GM23338 (cell line): ENCODE measurements at places on chromosomes 1 and 21. TPM values are rescaled to one million over a fixed set of nuclear protein-coding genes. Genes with fewer than 3 reads are reported as not detected.

DNA sequence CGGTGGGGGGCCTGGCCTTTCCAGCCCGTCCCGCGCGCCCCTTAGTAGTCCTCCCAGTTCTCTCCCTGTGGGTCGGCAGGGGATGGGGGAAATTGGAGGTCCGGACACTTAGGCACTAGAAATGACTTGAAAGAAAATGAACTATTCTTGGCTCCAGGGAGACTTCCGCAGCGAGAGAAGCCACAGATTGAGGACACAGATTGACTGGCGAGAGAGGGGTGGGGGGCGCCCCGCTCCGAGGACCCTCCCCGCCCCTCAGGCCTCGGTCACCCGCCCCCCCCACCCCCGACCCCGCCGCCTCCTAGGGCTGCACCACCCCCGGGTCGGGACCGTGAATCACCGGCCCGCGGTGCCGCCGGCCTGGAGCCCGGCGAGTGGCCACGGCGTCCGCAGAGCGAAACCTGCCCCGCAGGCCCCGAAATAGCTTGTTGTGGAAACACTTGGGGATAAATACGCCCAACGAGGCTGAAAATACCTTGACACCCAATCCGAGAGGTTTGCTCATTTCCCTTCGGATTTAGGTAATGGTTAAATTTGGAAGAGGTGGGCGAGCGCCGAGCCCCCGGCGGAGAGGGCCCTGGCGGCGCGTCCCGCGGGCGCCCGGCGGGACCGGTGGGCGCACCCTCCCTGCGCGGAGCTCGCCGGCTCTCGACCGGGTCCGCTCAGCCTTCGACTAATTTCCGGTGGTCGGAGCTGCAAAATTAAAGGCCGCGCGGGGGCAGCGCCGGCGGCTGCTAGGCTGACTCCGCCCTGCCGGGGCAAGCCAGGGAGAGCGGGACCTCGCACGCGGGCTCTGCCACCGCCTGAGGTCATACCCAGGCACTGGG lies at the start of gene GFI1:
GFI1 (minus strand) TSS at position 675 of the 827 bp plus-strand sequence. CDS start 3,438 bp downstream, outside the sequence.
- DNase-seq = peak; percentile 76

The NUAK2 gene
- polyA plus RNA-seq = 7.7 and 7.8 TPM in 2 replicates

The PTPRC gene
- polyA plus RNA-seq = 0.43 and 0.52 TPM in 2 replicates

DNA sequence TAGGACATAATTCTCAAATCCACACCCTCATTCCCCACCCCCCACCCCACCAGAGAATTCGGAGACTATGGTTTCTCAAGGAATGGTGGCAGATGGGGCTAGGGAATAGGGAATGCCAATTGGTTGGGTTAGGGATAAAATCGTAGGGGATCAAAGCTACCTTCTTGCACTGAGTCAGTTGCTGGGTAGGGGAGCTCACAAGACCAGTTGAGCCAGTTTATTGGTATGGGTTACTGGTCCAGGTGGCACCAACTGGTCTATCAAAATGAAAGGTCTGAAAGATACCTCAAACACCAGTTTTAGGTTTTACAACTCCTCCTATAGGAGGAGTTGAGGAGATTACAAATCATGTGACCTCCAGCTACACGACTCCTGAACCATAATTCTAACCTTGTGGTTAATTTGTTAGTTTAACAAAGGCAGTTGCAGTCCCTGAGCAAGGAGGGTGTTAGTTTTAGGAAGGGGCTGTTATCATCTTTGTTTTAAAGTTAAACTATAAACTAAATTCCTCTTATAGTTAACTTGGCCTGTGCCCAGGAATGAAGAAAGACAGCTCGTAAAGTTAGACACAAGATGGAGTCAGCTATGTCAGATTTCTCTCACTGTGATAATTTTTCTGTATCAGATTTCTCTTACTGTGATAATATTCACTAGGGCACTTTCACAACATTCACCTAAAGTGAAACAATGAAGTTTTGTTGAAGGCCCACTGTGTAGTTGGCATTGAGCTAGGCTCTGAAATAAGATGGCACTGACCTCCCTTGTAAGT lies 2.5 kb downstream of the SHISAL2A start:
- no peak for DNase-seq

GRCh38 chr1:87902830-87903229 lies 574.1 kb downstream of the LMO4 start:
- no peak for DNase-seq

- no peak for DNase-seq
These were observed 40.5 kb downstream of the PATJ start for GRCh38 chr1:61782771-61783170.

The FAM151A gene
- polyA plus RNA-seq = not detected in 2 replicates

GRCh38 chr1:905071-905749 lies 18.5 kb upstream of the SAMD11 start:
- peak; percentile 76 for DNase-seq

DNA sequence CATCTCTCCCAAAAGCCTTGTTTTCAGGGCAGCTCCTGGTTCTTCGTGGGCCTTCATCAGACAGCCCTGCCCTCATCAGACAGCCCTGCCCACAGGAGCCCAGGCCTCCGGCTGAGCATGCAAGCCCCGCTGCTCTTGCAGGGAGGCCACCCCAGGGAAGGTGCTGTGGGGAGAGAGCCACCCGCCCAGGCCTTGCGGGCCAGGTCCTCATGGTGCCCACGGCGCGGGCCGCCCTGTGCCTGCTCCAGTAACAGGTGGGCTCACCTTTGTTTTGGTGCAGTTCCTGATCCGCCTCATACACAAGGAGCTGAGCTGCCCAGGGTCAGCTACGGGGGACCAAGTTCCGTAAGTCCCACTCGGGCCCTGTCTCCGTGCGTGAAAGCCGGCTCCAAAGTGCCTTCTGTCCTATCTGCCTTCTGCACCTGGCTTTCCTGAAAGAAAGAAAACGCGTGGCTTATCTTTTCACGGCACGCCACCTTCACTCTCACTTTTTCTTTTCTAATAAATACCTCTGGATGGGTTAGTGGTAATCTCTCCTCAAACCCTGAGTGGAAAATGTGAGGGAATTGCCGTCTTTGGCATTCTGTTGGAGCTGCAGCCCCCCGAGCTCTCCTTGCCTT lies 65.9 kb downstream of the SLC37A1 start:
- DNase-seq = no peak

- DNase-seq = peak; percentile 24
These were observed 44.3 kb downstream of the ERICH3 start for GRCh38 chr1:74629283-74629682.

DNA sequence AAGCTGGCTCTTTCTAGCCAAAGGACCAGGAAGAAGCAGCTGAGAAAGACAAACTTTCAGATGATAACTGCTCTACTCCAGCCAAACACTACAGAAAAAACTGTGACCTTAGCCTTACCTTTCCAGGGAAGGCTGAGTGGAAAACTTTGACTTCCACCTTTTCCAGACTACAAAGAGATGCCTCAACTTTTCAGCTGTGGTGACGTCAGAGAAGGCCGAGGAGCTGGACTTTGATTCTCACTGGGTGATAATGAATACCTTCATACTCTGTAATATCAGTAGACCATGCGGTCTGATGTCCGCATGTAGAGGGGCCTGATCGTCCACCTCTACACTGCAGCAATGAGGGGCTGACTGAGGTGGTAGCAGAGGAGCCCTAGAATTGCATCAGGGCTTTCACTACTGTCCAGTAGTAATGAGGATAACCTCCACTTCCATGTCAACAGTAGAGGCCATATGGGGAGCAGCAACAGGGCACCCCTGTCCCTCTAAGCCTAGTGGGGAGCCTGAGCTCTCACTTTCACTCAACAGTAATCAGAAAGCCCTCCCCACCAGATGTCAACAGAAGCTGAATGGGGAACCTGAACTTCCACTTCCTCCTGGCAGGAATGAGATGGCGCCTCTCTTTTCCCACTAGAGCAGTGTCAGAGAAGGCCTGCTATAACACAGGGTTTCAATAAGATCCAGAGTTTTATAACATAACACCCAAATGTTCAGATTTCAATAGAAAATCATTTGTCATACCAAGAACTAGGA lies 28.4 kb upstream of the PADI1 start:
- no peak for DNase-seq

DNA sequence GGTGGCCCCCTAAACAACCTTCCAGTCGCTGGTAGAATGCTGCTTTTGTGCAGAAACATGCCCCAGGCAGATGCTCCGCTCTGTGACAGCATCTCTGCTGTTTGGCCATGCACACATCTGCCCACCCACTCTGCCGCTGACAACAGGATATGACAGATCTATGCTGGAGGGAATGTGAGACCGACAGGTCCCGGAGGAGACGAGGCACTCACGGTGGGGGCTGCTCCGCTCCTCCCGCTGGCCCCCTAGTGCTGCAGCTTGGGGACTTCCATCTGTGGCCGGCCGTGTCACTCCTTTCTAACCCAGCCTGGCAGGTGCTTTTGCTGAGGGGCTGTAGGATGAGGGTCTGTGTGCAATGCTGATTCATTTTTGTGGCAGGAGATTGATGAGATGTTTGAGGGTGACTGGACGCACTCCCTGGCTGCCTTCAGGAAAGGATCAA lies 49.1 kb upstream of the DMRTB1 start:
- peak; percentile 36 for DNase-seq

- no peak for DNase-seq
These were observed 15.5 kb downstream of the BLZF1 start for GRCh38 chr1:169383449-169383848.

DNA sequence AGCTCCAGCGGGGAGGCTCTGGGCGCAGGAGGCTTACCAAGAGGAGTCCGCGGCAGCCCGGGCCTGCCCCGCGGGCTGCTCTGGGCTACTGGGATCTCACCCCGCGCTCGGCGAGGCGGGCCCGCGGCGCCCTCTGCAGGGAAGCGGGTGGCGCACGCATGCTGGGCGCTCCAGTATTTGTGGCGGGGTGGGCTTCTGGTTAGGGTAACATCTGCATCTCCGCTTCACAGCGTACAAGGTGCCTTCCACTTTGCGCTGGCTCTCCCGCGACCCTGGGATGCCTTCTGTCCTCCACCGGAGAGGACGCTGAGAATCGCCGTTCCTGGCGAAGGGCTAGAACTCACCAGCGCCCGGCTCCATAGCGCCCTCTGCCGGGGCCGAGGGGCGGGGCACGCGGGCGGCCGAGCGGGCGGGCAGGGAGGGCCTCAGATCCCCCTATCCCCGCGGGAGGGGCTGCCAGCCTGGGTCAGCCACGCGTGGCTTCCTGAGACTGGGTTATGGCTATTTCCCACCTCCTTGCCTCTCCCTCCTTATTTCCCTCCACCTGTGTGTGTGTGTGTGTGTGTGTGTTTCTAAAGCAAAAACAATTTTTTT lies 46.6 kb upstream of the CTBS start:
- peak; percentile 84 for DNase-seq

DNA sequence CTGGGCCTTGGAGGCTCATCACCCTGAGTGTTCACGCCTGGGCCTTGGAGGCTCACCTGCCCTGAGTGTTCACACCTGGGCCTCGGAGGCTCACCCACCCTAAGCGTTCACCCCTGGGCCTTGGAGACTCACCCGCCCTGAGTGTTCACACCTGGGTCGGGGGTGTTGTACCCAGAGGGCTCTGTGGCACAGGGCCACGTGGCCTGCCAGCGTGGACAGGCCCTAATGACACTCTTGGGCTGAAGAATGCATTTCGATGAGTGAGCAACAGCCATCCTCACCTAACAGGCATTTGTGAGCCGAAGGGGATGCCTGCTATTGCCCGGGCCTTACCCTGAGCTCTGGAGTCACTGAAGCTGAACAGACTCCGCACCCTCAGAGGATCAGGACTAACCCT lies 17.5 kb downstream of the SLC19A1 start:
- DNase-seq = no peak

- no peak for DNase-seq
These were observed 63.2 kb upstream of the ADAM30 start for GRCh38 chr1:119959268-119960220.

DNA sequence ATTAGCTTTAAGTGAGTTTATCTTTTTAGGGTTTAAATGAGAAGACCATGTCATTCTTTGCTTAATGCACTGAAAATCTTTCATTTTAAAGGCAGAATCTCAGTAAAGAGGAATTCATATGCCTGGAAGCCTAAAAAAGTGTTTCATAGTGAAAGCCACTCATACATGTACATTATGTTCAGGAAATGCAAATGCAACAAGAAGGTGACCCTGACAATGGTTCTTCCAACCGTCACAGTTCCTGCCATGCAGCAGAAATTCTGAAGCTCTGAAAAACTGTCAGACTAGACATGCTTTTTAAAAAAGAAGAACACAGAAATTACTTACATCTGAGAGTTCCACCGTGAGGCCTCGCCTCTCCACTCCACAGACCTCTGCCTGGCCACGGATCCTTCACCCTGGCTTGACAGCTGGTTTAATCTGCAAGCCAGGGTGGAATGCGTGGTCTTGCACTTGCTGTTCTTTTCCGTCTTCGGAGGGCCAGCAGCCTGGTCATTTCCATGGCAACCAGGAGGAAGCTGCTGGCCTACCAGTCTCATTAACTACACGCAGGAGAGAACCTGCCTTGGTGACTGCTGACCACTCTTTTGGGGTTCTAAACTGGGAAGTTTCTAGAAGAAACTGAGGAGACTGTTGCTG lies 41.8 kb upstream of the PAXBP1 start:
- DNase-seq = peak; percentile 46

- DNase-seq = no peak
These were observed 7.7 kb upstream of the NPHP4 start for GRCh38 chr1:5999711-6000443.

The S100A3 gene
- not detected in 2 replicates for polyA plus RNA-seq

DNA sequence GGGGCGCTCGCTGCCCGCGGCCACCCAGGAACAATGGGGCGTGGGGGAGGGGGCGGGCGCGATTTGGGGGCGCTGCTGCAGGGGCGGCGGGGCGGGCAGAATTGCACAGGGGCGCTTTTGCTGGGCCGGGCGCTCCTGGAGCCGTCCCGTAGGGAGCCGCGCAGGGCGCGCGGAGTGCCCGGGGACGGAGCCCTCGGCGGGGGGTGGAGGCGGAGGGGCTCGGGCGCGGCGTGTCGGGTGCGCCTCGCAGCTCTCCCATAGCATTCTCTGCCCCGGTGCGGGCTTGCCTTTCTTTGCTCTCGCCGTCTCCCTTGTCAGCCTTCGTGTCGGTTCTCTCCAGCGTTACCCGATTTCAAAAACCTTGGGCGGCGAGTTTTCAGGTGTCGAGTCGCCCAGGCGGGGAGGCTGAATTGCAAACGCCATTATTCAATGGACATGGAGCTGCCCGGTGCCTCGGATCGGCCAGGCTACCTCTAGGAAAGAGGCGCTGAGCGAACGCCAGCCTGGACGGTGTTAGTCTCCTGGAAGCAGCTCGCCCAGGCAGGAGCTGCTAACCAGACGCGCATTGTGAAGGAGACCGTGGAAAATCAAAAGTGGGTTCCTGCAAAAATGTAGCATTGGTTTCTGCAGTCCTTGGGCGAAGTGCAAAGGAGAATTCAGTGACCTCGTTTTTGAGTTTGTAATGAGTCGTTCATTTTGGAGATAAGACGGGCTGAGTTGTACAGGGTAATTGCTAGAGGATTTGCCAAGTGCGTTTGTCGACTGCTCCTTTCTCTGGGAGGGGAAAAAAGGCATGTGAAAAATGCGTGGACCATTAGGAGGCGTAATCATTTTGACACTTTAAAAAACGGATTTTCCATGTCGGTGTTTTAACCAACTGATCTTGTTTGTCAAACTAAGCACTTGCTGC lies 626 bp downstream of the CXADR start:
- DNase-seq = peak; percentile 52
